Urothelium cell line (cell line): ENCODE measurements at places on chromosomes 3 and 15.

DNA sequence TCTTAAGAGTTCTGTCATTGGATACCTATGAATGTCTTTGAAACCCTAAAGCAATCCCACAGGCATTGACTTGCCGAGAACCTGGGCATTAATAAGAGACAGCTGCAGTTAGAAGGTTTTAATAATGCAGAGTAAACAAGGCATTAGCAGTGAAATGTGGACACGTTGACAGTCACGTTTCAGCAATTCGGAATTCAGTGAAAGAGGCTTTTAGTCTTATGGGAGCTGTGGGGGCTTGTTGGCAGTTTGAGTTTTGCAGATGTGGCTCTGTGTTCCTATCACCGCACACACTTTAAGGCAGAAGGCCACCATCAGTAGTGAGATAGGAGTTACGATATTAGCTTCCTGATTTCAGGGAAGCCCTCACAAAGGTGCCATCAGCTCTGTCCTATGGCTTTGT lies 145.2 kb upstream of the NUDT16 start:
- DNase-seq, result no peak

- no peak for DNase-seq
Observed at GRCh38 chr15:92881211-92881754, 18.8 kb upstream of the CHD2 start.

DNA sequence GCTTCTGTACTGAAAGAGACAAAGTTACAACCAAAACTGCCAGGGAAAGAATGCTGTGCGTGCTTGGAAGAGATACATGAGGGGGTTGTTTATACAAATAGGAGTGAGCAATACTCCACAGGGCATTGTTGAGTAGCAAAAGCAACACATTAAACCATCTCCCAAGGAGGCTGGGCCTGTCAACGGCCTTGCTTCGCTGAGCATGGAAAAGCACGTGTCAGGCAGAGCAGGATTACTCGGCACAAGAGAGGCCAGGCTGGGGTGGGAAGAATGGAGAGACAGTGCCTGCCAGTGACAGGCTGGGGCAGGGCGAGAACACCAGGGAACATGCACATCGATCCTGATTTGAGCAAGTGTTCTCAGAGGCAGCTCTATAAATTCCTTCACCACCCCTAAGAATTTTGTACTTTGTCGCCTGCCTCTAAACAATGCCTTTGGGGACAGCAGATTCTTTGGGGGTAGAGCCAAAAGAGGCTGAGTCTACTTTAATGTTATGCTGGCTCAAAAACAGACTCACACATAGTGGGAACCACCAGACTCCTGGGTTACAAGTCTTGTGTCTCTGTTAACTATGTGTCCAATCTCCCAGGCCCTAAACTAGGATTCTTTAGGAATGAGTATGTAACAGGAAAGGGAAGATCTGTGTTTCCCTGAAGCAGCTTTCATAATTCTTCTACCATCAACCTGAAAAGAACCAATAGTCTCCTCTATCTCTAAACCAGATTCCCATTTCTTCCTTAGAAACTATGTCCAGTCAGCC lies 67.2 kb downstream of the LIPC start:
- no peak for DNase-seq

- DNase-seq, result no peak
Observed at GRCh38 chr3:64408770-64409169, 183.5 kb upstream of the PRICKLE2 start.

DNA sequence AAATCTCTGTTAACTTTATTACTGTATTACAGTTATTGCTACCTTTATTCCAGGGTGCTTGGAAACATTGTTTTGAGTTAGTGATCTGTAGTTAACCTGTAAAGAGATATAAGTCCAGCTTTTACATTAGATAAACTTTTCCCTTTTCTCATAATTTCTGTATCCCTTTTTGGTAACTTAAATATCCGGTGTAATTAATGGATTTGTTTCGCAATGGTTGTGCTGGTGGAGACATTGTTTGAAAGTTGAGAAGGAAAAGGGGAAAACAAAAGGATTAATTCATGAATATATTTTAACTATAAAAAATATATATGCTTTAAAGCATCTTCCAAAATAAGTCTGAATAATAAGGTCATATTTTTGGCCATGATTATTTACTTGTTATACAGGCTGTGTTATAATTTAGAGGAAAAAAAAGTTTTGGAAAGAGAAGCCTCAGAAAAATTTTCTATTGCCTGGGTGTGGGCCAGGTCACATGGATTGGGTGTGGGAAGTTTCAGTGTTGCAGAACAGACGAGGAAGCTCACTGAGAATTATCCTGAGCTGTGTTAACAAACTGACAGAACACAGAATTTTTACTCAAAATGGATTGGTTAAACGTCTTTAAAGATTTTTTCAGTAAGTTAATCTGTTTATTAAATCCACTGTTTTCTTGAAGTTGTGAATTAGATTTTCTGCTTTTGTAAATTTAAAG lies 27.7 kb upstream of the IL20RB start:
- DNase-seq, result no peak

DNA sequence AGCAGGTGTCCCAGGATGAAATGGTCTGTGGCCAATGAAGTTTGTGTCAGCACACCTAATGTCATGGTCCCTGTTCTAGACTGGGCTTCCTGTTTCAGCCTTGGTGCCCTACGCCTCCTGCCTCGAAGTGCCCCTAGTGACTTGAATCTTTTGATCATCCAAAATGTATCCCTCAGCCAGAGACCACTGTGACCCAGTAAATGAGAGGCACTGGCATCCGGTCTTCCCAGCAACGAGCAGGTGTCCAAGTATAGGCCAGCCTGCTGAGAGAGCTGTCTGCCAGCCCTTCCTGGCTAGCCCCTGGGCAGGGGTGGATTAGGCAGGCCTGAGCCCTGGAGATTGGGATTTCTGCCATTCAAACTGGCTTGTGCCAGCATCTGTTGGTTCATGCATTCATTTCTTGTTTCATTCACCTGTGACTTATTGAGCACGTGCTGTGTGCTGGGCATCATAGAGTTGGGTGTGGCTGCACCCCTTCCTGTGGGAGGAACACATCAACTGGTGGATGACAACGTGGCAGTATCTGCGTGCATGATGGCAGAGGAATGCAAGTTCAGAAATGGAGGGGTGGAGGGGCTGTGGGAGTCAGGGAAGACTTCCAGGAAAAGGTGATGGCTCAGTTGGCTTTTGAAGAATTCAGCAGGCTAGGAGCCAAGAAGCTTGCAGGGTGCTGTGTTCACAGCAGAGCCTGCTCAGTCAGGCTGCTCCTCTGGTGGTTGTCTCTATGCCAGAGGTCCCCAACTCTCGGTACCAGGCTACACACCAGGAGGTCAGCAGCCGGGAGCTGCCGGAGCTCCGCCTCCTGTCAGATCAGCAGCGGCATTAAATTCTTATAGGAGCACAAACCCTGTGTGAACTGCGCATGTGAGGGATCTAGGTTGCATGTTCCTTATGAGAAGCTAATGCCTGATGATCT lies 21.6 kb downstream of the ESYT3 start:
- DNase-seq, result no peak

GRCh38 chr3:185722881-185723280 lies 102.0 kb downstream of the IGF2BP2 start:
- no peak for DNase-seq

GRCh38 chr3:24850245-24850644 lies 355.6 kb upstream of the THRB start:
- no peak for DNase-seq

DNA sequence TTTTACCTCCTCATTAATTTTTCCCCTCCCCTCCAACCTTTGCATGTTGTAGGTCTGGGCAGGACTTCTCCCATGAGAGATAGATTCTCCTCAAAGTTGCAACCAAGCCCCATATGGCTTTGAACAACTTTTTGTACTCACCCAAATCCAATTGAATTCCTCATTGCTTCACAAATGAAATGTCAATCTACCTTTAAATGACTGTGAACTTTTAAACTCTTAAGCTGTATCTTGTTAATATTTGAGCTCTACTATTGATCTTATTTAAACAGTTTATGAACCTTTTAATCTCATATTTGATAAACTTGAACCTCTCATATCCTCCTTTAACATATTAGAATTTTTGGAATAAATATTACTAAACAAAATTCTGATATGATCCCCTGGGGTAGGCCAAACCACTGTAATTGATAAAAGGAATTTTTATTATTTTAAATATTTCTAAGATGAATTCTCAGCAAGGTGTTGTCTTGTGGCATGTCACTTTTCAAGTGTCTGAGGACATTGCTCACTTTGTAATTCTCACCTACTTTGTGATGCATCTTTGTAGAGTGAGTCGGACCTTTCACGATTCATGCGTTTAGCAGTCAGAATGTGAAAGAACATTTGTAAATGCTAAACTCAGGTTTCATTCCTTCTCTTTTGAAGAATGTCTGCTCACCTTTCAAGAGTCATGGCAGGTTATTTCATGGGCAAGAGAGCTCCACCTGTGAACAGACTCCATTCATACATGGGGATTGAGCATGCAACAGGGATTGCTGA lies 23.4 kb upstream of the GREM1 start:
- DNase-seq, result no peak

DNA sequence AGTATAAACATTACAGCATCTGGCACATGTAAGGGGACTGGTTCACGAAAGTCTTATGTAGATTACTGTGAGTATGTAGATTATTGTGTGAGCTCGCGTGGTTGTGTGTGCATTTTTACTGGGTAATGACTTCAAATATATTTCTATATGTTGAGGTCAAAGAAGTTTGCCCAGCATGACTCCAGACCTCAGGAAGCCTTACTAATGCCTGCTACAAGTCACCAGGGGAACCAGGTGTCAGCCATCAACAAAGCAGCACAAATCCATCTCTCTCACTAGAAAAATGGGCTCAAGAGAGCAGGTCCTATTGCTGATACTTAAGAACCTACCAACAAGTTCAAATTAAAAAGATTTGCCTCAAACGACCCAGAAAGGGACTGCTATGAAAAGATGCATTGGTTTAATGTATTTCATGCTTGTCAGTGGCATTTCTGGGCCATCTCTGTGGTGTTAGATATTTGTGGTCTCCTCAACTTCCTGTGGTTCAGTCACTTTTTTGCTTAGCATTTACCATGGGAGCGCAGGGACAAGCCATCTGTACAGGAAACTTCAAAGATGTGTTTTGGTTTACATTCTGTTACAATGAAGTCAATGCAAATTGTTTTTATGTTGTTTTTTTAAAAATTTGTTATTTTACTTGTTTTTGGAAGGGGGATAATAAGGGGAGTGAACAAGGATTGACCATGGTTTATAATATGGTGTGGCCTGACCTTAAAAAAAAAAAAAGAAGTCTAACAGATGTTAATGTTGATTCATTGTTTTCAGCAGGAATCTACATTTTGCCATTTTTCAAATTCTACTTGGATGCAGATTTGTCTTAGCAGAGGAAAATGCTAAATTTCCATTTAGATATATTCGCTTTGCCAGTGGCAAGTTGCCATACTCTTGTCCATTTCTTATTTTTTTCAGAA lies 172.1 kb upstream of the ADAMTS9 start:
- peak; percentile 30 for DNase-seq

GRCh38 chr15:101651554-101652097 lies 555 bp downstream of the TM2D3 start:
- DNase-seq, result no peak

GRCh38 chr3:127754411-127755304 lies 67.7 kb downstream of the MGLL start:
- DNase-seq, result no peak

GRCh38 chr3:48285675-48286074 lies 44.8 kb downstream of the ZNF589 start:
- DNase-seq, result no peak

- DNase-seq, result no peak
Observed at GRCh38 chr3:167773584-167773983, 38.1 kb downstream of the SERPINI1 start.

GRCh38 chr3:169340065-169340464 lies 323.4 kb downstream of the MECOM start:
- no peak for DNase-seq

DNA sequence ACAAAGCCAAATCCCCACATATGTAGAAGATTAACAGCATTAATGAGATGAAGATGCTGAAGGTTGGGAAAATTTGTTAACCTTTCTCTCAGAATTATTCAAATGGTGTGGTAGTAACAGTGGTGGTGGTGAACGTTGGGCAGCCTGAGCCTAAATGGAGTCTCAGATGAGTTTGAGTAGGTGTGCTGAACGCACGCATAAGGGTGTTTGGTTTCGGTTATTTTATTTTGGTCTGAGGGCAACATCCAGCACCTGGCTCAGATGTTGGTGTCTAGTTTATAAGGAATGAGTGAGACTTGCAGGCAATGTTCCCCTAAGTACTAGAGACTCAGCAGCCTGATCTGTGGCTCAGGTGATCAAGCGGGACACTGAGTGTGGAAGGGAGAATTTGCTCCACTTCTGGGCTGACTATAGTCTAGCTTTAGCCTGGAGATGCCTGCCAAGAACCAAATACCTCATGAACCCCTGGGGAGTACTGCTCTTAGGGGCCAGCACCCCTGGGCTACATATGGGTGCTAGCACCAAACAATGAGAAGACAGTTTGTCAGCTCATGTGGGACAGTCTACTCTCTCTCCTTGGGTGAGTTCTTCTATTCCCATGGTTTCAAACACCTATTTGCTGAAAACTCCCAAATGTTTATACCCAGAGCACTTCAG lies 39.5 kb upstream of the ATP2C1 start:
- DNase-seq, result no peak

- DNase-seq, result no peak
Observed at GRCh38 chr3:20683910-20684309, 497.9 kb upstream of the SGO1 start.

DNA sequence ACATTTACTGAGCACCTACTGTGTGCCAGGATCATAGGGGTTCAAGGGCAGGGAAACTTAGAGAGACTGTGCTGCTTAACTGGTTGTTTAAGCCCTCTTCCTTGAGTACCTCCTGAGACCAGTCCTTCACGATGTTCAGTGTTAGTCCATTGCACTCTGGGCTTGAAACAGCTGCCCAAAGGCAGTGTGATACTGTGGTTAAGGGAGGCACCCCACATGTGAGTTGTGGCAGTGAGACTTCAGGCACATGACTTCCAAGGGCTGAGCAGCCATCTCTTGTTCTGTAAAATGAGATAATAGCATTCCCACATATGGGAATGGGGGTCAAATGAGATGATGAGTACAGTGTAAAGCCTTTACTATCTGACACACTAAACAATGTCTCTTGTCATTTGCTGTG lies 75.1 kb downstream of the LINGO1 start:
- DNase-seq, result no peak

DNA sequence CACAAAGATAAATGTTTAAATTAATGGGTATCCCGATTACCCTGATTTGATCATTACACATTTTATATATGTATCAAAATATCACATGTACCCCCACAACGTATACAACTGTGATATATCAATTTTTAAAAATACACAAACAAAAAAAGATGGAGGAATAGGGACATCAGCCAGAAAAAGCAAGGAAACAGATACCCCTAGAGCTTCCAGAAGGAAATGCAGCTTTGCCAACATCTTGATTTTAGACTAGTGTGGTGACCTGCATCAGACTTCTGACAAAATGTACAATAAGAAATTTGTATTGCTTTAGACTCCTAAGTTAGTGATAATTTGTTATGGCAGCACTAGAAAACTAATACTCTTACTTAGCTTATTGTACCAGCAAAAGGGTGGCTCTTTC lies 483.8 kb downstream of the TUSC7 start:
- DNase-seq, result no peak

DNA sequence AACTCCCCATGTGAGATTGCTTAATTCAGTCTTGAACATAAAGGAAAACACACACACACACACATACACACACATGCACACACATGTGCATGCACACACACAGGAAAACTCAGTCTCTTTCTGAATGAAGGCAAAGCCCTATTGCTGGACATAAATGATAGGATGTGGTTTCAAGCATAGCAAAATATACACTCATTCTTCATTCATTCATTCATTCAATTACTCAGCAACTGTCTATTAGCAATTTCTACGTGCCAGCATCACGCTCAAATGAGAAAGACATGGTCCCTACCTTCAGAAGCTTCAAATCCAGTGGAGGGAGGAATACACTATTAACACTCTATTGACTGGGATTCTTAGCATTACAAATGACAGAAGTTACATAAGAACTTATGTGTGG lies 41.8 kb upstream of the UBE2E2 start:
- DNase-seq, result no peak
